ENCODE measurements at places on chromosomes 12 and 14.
A peak's percentile ranks its signal among the peaks of the same experiment; 100 is the strongest.

DNA sequence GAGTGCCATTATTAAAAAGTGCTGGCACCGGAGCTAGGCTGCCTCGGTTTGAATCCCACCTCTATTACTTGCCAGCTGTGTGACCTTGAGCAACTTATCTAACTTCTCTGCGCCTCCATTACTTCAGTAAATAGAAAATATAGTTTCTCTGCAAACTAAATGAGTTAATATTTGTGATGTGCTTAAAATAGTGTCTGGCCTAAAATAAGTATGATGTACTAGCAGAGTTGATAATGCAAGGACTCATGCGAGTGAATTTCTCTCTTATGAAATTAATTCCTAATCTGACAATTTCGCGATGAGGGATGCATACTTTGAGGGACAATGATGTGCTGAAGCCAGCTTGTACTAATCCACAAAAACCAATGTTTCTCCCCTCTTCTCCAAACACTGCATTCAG, 180.8 kb upstream of the NTF3 start:
- DNase-seq: no peak

GRCh38 chr14:69820991-69821390, 23.9 kb upstream of the SLC10A1 start:
- DNase-seq: no peak

GRCh38 chr14:84029720-84030119, 1500.2 kb upstream of the FLRT2 start:
- DNase-seq: no peak

GRCh38 chr14:100904307-100905087, 975 bp upstream of the RTL1 start:
- no peak for DNase-seq

- DNase-seq: no peak
These were observed 1.5 kb upstream of the KRT1 start for GRCh38 chr12:52681526-52682380.

DNA sequence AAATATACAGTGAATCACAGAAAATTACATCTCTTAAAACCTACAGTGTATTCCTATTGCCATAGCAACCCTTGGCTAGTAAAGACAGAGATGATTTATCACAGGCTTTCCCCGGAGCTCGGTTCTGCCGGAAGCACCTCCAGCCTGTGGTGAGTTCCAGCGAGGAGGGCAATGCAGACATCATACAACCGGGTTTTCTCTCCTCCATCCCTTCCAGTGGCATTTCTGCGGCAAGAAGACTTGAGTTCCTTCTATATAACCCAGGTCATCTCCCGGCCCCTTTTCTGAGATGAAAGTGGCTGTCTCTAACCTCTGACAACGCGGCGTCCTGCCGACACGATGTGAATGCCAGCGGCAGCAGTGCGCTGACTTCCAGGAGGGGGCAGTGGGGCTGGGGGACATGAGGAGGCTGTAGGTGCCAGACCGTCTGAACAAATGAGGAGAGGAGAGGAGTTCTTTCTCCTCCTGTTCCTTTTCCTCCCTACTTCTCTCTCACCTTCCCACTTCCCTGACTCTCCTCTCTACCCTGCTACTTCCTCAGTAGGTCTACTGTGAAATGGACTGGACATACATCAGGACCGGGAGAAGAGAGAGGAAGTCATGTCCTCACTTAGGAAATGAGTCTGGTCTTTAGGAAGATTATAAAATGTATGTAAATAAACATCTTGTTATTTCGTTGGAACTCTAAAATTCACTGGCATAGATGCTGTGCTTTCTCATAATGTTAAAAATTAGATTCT, 68.6 kb upstream of the MAX start:
- peak; percentile 80 for DNase-seq

- no peak for DNase-seq
These were observed 370 bp downstream of the HRK start for GRCh38 chr12:116880817-116881324.

DNA sequence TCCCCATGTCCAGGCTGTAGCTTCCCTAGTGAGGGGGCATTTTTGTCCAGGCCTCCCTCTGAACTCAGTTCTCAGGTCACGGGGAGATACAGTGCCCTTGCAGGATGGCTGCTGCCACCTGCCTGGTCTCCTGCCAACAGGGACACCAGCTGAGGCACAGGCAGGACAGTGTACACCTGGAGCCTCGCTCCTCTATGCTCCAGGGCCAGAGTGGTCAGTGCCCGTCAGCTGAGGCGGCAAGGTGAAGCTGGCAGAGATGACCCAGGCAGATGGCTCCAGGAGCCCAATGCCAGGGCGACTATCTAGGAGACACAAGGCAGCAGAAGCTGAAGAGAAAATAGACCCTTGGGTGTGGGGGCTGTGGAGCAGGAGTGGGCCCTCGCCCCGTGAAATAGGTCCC, 12.6 kb downstream of the TUBA1C start:
- no peak for DNase-seq

DNA sequence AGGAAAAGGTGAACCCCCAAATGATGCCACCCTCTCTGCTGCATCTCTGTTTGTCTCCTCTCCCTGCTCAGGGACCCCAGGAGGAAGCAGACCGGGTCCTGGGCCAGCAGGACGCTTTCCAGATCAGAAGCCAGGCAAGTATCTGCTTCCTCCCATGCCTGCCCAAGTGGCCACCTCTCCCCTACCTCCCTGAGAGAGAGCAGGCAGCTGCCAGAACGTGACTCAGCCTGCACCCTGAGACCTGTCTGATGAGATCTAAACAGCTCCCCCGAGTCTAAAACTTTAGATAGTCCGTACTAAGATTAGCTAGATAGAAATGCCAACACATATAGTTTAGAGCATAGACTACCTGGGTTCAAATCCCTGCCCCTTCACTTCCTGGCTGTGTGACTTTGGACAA, 31.2 kb upstream of the OAS1 start:
- DNase-seq: no peak

DNA sequence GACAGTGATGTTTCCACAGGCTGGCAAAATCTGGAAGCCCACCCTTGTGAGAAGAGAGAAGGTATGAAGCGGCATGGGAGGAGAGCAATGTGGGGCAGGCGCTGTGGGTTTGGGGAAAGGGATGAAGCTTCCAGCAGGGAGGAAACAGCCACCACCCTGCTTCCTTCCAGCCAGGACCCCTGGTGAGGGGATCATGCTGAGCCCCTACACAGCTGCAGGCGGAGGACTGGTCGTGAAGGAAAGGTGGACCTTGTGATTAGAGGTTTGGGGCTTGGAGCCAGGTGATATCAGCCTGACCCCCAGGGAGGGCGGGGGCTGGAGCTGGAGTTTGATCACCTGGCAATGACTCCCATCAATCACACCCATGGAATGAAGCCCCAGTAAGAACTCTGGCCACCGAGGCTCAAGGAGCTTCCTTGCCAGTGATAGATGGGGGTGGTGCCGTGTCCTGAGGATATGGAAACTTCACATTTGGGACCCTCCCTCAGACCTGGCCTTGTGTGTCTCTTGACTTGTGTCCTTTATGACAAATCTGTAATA, 48.6 kb downstream of the RIMBP2 start:
- no peak for DNase-seq

DNA sequence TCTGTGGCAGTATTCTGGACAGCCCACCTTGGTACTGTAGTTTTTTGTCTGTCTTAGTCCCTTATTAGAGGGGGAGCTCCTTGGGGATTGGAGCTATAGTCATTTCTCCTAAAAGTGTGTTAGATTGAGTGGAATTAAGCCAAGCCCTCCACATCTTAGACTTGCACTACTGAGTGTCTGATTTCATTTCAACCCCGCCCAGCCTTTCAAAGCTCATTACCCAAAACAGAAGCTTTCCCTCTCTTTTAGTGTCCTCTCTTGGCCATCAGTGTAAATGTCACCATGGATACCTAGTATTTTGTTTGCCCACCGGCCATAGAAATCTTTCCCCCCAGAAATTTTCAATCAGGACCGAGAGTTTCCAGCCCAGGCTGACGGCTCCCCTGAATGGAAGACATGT, 74.5 kb downstream of the LRRC74A start:
- no peak for DNase-seq

DNA sequence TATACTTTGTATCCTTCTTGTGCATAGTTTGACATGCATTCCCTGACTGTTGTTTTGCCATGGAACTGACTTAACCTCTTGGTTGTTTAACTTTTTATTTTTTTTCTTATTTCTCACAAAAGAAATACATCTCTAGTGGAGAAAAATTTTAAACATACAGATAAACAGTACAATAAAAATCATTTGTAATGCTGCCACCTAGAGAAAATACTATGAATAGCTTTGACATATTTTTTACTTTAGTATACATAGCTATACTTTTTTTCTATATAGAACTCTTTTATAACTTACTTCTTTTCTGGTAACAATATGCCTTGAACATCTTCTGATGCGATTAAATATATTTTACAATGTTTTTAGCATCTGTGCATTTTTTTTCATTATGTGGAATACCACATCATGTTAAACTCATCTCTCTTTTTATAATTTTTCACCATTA, 184.5 kb downstream of the AKAP6 start:
- no peak for DNase-seq

Data from globus pallidus (tissue), 1 donor.